ENCODE measurements at places on chromosomes 12 and 14.
A peak's percentile ranks its signal among the peaks of the same experiment; 100 is the strongest.

DNA sequence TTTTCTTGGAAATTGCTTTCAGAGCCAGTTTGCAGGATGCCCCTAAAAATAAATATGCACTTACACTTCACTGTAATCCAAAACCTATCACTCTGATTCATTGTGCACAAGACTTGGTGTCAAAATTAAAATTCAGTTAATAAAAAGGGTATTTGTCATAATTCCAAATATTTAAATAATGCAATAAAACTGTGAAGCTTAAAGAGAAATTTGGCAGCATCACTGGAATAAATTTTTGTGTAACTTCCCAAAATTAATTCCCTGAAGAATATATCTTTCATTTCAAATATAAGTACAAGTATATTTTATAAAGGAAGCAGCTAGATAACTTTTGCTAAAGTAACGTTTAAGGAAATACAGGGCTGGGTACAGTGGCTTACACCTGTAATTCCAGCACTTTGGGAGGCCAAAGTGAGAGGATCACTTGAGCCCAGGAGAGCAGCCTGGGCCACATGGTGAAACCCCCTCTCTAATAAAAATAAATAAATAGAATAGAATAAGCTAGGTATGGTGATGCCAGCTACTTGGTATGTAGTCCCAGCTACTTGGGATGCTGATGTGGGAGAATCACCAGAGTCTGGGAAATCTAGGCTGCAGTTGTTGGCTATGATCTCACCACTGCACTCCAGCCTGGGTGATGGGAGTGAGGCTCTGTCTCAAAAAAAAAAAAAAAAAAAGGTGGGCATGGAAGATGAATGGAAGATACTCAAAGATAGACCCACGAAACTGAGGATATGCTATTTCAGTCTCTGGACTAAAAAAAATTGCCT is 233.8 kb downstream of the FBXL14 start:
- no peak for DNase-seq

GRCh38 chr14:78319887-78320635 is 149.9 kb downstream of the NRXN3 start:
- no peak for DNase-seq

GRCh38 chr12:66441905-66442559 is 139.7 kb downstream of the HELB start:
- no peak for DNase-seq

DNA sequence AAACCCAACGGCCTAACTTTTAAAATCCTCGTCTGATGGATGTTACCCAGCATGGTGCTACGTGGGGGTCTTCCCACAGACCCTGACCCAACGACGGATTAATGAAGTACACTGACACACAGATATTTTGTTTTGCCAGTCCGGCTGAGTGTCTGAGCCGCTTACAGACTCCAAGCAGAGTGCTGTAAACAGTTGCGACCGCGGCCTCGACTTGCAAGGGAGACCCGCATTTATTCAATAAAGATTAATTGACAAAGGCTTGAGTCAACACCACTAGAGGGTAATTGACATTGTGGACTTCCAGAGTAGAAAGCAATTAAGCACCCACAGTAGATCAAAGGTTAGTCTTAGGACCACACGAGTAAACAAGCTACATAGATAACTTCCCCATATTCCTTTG is 1042.4 kb downstream of the AACS start:
- no peak for DNase-seq

GRCh38 chr12:93738199-93739058 is 61.3 kb downstream of the CRADD start:
- DNase-seq: no peak

DNA sequence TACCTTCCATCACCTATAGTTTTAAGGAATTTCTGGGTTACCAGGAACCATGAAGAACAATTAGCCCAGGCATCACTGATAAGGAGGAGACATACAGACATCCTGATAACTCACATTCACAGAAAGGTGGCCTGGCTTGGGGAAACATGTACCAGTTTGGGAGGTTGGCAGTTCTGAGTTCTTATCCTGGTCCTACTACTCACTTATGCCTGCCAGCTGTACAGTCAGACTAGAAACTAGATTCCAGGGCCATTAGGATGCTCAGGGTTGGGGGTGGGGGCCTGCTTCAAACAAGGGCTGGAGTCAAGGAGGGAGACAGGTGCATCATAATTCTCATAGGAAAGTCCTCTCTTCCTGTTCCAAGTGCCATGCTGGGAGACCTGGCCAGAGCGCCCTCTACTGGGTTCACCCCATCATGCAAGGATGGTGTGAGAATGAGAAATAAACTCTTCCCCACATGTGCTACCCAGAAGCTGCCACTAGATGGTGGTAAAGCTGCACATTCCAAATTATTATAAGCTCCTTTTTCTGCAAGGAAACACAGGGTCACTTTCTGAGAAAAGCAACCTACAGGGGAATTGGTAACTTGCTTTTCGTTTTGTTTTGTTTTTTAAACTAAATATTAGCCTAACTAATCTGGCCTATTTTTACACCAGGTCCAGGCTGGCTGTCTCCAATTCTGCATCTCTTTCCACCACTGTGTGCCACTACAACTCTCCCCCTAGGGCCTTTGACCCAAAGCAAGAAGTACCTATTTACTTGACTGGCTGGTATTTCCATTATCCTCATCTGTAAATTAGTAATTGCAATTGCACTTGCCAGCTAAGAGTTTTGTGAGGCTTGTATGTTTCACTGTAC is 14.5 kb downstream of the OAS2 start:
- peak; percentile 46 for DNase-seq

GRCh38 chr12:108881953-108882352 is 2.1 kb downstream of the DAO start:
- no peak for DNase-seq

- no peak for DNase-seq
Observed at GRCh38 chr12:103422328-103422727, 73.4 kb downstream of the C12orf42 start.

- DNase-seq: no peak
Observed at GRCh38 chr12:88854260-88854659, 274.0 kb upstream of the KITLG start.

- DNase-seq: no peak
Observed at GRCh38 chr14:65928995-65929394, 516.5 kb downstream of the FUT8 start.

GRCh38 chr12:51846911-51847642 is 1.4 kb downstream of the FIGNL2 start:
- DNase-seq: no peak

- DNase-seq: no peak
Observed at GRCh38 chr12:43162138-43162537, 389.9 kb downstream of the ADAMTS20 start.

GRCh38 chr12:11981121-11981733 is 89.5 kb upstream of the BCL2L14 start:
- DNase-seq: peak; percentile 36

DNA sequence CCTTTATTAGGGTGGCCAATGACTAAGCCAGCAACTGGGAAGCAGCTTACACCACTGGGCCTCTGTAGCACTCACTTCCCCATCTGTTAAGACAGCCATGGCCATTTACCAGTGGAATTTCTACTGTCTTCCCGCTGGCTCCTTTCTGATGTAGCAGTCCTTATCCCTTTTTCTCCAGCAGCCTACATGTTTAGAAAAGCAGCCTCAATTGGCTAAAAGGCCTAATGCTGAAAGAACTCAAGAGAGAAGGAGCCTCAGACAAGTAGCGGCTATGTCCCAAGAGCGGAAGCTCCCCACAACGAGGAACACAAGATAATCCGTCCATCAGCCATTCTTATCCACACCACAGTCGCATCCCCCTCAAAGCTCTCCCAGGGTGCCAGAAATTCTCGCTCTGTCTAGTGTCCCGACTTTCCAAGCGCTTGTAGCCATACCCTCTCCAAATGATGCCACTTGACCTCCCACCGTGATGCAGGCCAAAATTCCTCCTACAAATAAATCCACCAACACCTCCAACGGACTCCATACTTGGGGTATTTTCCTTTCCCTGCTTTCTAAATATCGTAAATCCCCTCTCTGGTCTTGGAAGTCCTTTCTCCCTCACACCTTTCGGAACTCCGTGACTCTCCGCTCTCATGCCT is 624 bp downstream of the M6PR start:
- no peak for DNase-seq

GRCh38 chr12:66050283-66050576 is 80.3 kb downstream of the LLPH start:
- DNase-seq: no peak

- no peak for DNase-seq
Observed at GRCh38 chr12:131230340-131231031, 276.8 kb downstream of the ADGRD1 start.

DNA sequence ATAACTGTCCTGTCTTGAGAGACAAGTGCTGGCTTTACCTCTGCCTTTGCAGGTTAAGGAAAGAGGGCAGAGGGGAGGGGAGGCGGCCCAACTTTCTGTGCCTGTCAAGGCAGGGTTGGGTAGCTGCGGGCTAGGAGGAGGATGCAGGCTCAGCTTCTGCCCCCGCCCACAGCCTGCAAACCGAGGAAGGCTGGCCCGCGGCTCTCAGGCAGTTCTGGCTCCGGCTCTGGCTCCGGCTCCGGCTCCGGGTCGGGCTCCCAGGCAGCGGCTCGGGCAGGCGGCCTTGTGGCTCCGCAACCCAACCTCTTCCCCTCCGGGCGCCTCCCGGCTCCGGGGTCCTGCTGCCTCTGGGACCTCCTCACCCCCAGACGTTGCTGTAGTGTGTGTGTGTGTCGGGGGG is 92.9 kb downstream of the TMEM30B start:
- DNase-seq: no peak

GRCh38 chr12:64184216-64184615 is 37.9 kb downstream of the KICS2 start:
- DNase-seq: no peak

DNA sequence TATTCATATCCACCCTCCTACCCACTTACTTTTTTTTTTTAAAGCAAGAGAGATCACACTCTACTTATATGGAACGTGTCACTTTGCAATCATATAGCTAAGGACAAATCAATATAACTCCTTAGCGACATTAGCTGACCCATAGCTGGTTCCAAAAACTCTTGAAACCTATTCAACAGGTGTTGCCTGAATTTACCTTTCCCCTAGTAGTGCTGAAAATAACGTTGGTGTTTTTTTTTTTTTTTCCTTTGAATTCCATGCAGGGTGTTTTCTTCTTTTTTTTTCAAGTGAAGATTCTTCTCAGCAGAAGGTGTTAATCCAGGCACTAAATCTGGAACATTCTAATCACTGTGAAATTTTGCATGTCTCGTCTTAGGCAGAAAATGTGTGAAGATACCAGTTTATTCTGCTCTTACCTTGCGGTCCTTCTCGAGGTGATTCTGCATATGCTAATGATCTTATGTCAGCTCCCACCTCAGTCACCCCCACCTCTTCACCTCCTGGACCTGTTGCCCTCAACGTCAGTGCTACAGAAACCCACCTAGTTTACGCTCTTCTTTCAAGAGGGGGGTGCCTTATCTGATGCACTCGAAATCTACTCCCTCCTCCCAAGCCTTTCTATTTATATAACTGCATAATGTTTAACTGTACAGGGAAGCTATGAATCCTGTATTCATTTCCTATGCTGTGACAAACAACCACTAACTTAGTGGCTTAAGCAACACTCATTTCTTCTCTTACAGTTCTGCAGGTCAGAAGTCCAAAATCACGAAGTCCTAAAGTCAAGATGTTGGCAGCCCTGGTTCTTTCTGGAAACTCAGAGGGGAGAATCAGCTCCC is 7.1 kb upstream of the VPS37B start:
- no peak for DNase-seq

DNA sequence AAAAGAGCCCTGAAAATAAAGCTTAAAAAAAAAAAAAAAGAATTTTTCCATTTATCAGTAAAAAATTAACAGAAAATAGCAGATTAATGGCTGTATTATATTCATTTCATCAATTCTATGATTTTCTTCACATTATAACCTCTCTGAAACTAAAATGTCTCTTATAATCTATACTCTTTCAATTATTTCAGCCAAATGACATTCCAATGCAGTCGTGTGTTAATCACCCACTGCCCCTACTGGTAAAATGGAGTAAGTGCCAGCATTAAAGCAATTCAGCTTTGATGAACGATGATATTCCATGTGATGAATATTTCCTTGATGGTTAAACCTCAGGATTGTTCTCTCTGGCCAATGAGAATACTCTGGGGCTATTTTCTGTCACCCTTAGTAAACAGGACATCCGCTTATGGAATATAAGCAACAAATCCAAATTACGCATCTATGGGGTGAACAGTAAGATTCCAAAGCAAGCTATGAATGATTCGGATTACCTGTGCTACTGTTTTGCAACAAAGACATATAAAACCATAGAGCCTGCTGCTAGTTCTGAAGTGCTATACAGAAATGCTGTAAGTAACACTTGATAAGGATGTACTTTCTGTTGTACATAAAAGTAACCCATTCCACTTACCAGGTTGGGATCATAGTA is 20.3 kb upstream of the SYCP3 start:
- no peak for DNase-seq

DNA sequence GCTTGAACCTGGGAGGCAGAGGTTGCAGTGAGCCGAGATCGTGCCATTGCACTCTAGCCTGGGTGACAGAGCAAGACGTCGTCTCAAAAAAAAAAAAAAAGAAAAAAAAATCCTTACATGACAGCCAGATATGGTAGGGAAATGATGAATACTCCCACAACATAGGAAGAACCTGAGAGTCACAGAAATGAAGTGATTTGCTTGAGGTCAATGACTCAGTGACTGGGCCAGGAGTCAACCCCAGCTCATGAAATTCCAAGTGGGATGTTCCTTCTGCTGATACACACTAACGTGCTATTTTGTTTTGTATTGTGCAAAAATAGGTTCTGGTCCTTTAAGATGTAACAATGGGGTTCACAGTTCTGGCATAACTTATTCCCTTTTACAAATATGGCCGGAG is 9.0 kb downstream of the RHOF start:
- no peak for DNase-seq

DNA sequence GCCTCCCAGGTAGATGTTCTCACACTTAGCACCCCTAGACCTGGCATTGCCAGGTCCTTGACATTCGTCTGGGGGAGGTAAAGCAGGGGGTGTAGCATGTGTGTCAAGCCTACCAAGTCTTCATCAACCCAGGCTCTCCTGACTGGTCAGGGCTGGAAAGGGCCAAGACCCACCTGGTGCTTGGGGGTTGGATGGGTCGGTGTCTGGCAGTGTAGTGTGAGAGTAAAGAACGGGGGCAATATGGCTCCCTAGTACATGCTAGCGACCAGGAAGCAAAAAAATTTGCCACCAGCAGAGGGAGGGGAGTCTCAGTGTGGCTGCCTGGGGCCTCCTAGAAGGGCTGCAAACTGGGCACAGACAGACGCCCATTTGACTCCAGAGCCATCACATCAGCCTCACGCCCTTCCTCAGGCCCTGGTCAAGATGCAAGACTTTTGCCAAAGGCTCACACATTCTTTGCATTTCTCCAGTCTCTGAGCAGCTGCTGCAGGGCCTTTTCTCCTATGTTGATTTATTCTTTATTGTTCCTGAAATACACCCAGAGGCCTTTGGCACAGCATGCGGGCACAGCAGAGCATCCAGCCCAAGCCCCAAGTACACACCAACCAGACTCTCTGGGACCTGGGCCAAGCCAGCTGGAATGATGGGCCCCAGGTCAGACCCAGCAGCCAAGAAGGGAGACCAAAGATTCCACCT is 38.3 kb upstream of the PNMA1 start:
- peak; percentile 44 for DNase-seq

GRCh38 chr12:69555461-69555860 is 29.8 kb upstream of the CCT2 start:
- no peak for DNase-seq

Data from effector CD4-positive, alpha-beta T cell (primary cell).